ENCODE measurements at places on chromosomes 1 and 21.
A peak's percentile ranks its signal among the peaks of the same experiment; 100 is the strongest.

DNA sequence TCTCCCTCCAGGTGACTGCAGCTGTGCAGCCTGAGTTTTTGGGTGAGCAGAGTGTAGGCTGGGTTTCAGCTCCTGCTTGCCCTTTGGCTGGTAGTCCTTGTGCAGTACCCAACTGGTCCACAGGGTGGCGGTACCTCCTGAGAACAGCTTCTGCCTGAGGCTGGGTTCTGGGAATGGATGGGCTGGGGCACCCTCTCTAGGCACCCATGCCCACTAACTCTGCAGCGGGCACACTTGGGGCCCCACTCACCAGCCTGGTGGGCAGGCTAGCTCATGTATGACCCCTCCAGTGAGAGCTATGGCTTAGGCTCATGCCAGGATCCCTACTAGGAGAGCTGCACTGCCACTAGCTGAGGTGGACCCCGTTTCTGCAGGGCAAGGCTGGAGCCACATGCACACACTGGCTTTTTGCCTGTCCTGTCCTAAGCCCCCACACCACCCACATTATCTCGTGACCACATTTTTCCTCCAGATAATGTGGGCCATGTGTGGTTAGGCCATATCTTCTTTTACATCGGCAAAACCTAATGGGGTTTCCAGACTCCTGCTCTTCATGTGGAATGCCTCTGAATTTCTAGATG lies 15.5 kb upstream of the GSTM4 start:
- peak; percentile 99 for DNase-seq

DNA sequence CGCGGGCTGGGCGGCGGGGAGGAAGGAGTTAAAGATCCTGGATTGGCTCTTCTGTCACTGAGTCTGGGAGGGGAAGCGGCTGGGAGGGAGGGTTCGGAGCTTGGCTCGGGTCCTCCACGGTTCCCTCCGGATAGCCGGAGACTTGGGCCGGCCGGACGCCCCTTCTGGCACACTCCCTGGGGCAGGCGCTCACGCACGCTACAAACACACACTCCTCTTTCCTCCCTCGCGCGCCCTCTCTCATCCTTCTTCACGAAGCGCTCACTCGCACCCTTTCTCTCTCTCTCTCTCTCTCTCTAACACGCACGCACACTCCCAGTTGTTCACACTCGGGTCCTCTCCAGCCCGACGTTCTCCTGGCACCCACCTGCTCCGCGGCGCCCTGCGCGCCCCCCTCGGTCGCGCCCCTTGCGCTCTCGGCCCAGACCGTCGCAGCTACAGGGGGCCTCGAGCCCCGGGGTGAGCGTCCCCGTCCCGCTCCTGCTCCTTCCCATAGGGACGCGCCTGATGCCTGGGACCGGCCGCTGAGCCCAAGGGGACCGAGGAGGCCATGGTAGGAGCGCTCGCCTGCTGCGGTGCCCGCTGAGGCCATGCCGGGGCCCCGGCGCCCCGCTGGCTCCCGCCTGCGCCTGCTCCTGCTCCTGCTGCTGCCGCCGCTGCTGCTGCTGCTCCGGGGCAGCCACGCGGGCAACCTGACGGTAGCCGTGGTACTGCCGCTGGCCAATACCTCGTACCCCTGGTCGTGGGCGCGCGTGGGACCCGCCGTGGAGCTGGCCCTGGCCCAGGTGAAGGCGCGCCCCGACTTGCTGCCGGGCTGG lies at the start of gene NPR1:
Gene NPR1 (plus strand): TSS at position 170 of the 818 bp plus-strand sequence. CDS start 421 bp downstream, at position 591.
- no peak for DNase-seq

- DNase-seq, result peak; percentile 53
Observed at GRCh38 chr1:234969581-234970400, 158.8 kb downstream of the TOMM20 start.

DNA sequence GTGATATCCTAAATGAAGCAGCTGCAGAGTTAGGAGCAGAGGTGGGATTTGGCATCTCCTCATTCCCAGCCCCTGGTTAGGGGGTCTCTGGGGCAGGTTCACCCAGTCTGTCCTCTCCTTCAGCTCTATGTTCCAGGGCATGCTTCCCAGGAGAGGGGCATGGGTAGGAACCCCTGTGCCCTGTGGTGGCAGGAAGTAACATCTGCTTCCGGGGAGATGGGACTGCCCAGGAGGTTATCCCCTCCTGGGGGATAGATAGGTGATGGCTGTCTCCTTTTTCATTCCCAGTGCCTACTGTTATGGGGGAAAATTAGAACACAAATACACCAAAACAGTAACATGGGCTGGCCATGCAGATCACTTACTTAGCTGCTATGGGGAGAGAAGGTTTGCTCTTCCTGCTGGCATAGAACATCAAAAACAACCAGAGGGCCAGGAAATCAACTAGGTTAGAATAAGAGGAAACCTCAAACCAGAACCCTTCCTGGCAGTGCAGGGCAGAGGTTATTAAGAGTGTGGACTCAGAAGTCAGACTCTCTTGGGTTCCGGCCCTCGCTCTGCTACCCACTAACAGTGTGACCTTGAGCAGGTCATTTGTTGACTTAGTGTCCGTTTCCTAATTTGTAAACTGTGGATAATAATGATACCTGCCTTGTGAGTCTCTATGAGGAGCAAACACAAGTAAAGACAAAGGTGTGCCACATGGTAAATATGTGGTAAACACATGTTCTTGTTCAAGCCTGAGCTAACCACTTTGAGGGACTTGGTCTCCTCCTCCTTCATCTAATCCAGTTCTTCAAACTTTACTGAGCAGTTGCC lies 157.8 kb upstream of the JUN start:
- DNase-seq, result no peak

GRCh38 chr1:68093737-68094136 lies 43.3 kb upstream of the DIRAS3 start:
- DNase-seq, result no peak

DNA sequence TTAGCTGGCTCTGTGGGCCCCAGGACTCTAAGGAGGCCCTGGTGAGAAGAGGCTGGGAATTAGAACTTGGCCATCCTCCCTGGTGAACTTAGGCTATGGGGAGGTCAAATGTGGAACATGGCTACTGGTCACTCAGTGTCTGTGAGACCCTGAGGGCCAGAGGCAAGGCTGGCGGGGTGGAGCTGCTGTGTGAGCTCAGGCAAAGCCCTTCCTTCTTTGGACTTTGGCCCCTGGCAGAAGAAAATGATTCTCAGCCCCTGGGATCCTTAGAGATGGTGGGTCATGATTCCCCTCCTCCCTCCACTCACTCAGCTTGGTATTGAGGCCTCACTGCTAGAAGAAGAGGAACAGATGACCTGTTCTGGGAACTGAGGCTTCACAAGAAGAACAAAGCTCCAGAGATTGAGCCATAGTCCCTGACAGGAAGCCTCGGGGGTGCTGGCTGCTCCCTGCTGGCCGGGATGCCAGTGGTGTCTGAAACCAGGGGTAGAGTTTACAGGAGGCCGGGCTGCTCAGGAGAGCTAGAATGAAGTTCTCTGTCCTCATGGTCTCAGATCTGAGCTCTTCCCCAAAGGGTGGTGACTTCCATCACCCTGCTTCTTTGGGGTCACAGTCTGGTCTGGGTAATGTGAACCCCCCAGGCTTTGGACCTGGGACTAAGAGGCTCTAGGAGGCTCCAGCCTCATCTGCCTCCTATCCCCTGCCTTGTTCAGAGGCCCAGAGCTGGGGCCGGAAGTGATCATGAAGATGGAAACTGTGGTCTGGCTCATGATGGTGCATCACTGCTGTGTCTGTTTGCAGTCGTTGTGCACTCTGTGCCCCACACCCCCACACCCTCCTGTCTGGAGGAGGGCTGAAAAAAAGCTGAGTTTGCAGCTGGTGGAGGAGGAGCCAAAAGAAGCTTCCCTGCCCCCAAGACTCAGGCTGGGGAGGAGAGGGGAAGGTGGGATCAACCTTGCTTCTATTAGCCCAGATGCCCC lies 905 bp downstream of the BTBD19 start:
- no peak for DNase-seq

DNA sequence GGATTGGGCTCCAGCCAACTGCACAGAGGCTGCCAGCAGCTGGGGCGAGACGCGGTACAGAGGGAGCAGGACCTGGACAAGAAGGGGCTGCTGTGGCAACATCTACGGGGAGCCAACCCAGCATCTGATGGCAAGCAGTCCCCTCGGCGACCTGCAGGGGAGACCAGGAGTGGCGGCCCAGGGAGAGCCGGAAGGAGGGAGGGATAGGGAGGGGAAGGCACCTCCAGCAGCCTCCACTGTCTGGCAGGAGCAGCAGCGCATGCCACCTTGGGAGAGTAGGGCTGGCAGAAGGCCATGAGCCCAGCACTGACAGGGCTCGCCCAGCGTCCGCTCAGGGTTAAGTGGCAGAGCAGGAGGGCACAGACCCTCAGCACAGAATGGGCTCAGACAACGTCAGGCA lies 17.3 kb downstream of the CHD5 start:
- no peak for DNase-seq

- DNase-seq, result no peak
Observed at GRCh38 chr1:231523816-231524215, 4.7 kb upstream of the TSNAX start.

- DNase-seq, result no peak
Observed at GRCh38 chr1:160438935-160439334, 38.6 kb downstream of the VANGL2 start.

DNA sequence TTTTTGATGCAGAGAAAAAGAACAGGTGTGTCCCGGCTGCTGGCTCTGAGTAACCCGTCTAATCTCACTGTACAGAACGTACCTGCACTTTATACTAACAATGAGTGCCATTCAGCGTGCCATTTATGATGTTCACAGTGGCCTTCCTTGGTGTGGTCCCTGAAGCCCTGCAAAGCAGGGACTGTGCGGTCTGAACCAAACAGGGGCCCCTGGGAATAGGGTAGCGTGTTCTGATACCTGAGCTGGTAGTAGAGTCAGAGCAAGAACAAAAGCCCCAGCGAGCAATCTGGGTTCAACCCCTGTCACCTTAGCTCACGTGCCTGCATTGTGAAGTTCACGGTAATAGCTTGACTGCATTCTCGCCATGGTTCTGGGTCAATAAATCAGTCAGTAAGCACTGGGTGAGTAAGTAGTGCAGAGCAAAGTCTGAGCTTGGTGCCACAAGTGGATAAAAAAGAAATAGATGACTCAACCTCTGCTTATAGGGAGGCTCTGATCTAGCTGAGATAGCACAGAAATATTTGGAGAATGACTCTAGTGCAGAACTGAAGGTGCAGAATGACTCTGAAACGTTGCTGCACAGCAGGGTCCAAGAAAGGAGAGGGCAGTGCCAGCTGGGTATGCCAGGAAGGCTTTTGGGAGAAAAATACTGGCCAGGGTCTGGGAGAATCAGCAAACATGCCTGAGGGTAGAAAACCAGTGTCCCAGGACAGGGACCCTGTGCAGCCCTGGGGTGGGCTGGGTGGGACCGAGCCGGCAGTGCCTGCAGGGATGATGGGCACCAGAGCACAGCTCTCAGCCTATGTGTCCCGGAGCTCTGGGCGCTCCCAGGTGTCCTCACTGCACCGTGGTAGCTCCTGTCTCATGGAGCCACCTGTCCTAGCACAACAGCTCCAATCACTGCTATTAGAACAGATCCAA lies 125.9 kb downstream of the RHOU start:
- DNase-seq, result no peak

- no peak for DNase-seq
Observed at GRCh38 chr1:204623894-204624361, 61.6 kb downstream of the LRRN2 start.

GRCh38 chr1:116847688-116848531 lies 61.8 kb upstream of the PTGFRN start:
- no peak for DNase-seq

- no peak for DNase-seq
Observed at GRCh38 chr1:221439747-221440501, 302.0 kb downstream of the DUSP10 start.

DNA sequence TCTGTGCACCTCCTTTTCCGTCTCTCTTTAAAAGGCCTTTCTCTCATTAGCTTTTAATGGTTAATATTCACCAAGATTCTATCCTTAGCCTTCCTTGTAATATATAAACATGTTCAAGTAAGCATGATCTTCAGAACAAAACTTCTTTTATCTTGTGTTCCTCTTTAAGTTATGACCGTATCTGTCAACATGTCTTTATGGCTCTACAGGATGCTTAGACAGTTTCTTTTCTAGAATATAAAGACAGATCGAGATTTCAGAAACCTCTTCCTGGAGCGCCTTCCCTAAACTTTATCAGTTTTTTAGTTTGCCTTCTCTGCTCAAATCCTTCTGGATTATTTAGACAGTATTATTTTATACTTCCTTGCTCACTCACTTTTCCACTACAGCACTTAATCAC lies 7.2 kb downstream of the RO60 start:
- no peak for DNase-seq

DNA sequence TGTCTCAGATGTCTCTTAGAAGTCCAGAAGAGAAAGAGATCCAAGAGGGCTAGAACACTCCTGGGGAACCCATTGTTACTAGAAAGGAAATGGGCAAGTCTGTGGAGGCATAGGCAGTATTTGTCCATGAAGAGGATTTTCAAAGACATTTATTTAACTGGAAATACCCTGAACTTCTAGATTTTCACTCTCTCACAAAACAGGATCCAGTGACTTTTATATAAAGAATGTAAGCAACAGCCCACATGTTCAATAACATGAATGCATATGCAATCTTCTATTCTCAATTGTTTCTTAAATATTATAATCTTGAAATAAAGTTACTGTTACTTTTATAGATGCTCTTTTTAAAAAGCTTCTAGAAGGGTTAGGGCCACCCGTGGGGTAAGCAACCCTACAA lies 53.4 kb downstream of the TBX15 start:
- DNase-seq, result no peak

- no peak for DNase-seq
Observed at GRCh38 chr1:6805004-6805416, 19.8 kb downstream of the CAMTA1 start.

GRCh38 chr1:101314244-101314643 lies 77.4 kb downstream of the S1PR1 start:
- DNase-seq, result no peak

- DNase-seq, result no peak
Observed at GRCh38 chr1:147215540-147215916, 9.6 kb downstream of the FMO5 start.

DNA sequence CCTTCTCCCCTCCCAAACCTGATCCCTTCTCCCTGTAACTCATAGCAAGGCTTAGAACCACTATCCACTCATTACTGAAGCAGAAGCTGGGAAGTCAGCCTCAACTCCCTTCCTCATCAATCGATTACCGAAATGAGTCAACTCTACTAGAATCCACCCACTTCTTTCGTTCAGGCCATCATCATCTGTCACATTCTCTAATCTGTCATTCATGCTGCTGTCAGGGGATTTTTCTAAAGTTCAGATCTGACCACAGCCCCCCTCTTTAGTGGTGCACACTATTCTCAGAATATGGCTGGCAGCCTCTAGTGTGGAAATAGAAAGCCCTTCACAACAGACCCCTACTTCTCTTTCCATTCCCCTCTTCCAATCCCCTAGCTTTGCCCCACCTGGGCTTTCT lies 5.1 kb downstream of the NT5C1A start:
- no peak for DNase-seq
